ENCODE measurements at places on chromosomes 2 and 18.

DNA sequence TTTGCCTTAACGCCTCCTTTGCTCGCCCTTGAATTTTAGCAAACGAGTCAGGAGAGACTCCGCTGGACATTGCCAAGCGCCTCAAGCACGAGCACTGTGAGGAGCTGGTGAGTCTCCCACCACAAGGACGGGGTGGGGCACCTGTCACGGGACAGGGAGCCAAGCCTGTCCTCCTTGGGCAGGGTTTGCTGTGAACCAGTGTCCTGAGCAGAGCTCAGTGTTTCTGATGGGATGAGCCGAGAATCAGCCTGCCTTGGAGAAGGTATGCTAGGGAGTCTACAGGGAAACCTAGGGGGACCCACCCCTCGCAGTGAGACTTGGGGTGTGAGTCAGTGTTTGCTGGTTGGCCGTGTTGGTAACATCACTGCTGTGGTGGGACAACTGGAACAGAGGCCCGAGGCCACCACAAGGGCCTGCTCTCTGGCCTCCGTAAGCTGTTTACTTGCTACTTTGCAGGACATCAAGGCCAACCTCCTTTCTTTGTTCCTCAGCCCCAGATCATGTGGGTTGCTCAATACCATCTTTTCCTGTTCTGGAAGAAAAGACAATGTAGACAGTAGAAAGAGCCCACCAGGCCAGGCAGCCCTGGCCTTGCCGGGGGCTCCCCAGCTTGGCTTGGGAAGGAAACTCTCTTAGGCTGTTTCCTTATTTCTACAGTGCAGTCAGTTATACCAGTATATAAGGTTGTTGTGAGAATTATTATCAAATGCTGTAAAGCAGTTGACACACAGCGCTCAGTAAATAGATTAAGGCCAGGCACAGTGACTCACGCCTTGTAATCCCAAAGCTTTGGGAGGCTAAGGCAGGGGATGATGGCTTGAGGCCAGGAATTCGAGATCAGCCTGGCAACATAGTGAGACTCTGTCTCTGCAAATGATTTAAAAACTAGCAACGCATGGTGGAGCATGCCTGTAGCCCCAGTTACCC is 42.4 kb downstream of the ITGB1BP1 start:
- DNase-seq: no peak

GRCh38 chr2:212176151-212176550 is 362.5 kb downstream of the ERBB4 start:
- no peak for DNase-seq

DNA sequence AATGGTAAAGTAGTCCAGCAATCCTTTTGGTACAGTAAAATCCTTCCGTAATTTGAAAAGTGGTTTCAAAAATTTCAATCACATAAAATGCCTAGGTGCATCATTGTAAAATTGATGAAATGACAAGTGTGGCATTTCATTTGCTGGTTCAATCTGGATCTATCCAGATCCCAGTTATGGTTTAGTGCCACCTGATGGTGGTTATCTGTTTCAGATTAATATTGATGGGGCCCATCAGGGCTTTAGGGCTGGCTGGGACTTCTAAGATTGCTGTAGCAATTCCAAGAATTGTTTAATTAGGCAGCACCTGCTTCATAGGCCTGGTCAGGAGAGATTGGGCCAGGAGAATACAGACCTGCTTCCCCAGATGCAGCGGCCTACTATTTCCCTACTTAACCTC is 55.5 kb upstream of the PIK3C3 start:
- DNase-seq: no peak

GRCh38 chr2:241809383-241810306 is 652 bp downstream of the NEU4 start:
- no peak for DNase-seq

- DNase-seq: peak; percentile 22
Measured at GRCh38 chr18:56709463-56709862, 58.3 kb downstream of the WDR7 start.

GRCh38 chr2:229930656-229931055 is 8.4 kb downstream of the FBXO36 start:
- no peak for DNase-seq

DNA sequence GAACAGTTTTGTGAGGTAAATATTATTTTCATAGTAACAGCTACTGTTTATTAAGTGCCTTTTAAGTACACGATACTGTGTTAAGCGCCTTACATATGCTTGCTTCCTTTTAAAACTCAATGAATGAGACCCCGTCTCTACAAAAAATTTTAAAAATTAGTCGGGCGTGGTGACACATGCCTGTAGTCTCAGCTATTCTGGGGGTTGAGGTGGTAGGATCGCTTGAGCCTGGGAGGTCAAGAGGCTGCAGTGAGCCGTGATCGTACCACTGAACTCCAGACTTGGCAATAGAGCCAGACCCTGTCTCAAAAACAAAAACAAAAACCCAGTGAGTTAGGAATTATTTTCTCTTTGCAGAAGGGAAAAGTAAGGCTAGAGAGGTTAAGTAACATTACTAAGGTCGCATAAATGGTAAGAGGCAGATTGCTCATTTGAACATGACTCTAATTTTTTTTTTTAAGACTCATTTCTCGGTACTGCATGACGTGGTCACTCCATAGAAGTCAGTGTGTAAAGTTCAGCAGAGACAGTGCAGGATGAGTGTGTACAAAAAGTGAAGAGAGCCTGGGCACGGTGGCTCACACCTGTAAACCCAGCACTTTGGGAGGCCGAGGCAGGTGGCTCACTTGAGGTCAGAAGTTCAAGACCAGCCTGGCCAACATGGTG is 1.1 kb downstream of the METAP1D start:
- DNase-seq: no peak

GRCh38 chr18:505483-506122 is 5.1 kb upstream of the COLEC12 start:
- DNase-seq: no peak

DNA sequence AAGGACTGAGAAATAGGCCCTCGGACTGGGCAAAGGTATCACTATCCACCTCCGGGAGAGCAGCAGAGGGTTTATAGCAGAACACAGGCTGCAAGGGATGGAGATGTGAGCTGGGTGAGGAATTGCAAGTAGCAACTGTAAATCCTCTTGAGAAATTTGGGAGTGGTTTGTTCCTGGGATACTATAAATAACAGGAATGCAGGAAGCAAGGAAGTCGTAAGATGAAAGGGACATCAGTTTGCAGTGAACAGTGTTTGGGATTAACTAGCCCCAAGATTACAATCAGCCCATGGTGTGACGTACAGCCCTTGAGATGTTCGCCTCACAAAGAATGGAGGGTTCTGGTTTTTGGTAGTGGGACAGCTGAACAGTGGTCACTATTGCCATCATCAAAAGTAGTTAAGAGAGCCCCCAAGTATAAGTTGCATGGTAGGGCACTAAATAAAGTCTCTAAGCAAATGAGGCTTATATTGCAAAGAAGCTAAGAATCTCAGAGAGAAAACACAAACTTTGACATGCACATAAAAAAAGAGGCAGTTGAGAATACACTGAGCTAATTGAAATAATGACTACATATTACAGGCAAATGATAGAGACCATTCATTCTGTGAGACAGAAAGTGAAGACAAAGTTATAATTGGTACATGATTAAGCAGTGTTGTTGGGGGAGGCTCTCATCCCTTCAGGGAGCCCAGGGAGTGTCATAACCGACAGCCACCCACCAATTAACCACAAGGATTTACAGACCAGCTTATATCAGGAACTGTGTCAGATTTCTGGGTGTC is 362.5 kb upstream of the ACVR2A start:
- no peak for DNase-seq

GRCh38 chr2:69482471-69482870 is 45.2 kb upstream of the NFU1 start:
- DNase-seq: no peak

DNA sequence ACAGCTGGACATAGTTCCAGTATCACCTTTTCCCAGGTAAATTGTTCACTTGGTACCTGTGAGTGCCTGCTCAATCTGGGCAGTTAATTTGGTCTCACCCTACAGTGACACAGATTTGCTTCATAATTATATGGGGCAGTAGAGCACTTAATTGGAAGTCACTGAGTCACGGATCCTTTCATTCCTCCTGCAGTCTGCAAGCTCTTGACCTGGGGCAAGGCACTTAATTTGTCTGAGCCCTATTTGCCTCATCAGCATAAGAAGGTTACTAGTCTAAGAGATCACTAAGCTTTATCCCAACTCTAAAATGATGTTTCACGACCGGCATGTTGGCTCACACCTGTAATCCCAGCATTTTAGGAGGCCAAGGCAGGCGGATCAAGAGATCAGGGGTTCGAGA is 8.9 kb downstream of the FBXO36 start:
- no peak for DNase-seq

DNA sequence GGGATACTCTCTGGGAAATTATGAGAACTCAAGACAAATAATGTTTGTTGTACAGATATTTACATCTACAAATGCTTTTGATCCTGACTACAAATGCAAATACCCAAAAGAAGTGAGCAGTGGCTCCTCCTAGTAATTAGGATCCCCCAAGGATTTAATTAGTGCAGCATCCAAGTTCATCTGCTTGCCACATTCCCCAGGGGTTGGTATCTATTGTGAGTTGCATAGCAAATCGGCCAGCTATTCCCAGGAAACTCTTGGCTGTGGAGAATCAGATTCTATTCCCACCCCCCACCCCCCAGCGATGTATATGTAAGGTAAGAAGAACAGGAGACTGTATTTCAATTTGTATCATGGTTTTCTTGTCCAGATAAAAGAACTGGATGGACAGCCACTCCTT is 725.1 kb upstream of the CDH7 start:
- no peak for DNase-seq

DNA sequence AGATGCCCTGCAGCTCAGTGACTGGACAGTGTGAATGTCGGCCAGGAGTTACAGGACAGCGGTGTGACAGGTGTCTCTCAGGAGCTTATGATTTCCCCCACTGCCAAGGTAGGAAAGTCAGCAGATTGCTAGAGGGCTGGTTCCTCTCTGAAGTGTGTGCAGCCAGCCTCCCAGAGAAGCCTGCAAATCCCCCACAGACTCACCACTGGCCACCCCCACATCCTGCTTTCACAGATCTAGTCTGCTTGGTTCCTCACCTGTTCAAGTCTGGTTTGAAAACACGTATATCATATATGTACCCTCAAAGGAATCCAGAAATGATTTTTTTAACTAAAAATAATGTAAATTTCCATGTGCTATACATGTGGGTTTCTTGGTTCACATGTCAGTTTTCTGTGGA is 121.1 kb downstream of the LAMA3 start:
- DNase-seq: no peak

GRCh38 chr2:195395362-195395761 is 261.7 kb upstream of the SLC39A10 start:
- DNase-seq: no peak

GRCh38 chr2:204321027-204321800 is 224.1 kb upstream of the PARD3B start:
- DNase-seq: no peak

DNA sequence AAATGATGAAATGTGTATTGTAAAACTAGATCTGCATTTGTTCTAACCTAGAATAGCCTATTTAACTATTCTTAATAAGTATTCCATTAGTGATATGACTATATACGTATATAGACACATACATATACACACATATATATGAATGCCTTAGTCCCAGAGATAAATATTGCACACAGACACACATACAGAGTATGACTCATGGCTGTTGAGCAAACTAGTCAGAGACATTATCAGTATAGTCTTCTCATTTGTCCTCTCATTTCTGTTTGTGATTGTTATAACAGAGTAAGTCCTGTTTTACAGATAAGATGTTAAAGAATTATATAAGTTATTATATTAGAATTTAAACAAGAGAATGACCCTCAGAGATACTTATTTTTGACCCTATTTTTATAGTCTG is 202.5 kb downstream of the CCDC102B start:
- DNase-seq: no peak

- no peak for DNase-seq
Measured at GRCh38 chr2:167843217-167843616, 404.2 kb downstream of the STK39 start.

DNA sequence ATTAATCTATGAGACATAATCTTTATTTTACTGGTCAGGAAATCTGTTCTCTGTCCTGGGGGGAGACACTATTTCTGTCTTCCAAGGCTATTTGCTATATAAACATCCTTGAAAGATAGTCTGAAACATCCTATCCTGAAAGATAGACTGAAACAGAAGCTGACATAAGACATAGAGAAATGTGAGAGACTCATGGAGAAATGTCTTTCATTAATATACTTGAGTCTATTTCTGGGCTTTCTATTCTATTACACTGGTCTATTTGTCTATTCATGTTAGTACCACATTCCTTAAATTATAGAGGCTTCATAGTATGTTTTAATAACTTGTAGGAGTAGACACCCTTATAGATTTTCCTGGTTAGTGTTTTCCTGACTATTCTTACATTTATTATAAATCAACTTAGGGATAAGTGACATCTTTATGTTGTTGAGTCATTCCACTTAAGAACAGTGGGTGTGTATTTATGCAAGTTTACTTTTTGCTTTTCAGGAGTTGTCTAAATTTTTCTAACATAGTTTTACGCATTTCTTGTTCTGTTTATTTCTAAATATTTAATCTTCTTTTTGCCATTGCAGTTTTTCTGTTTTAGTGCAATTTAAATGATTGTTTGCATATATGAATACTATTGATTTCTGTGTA is 244.9 kb upstream of the ZSWIM2 start:
- no peak for DNase-seq

- no peak for DNase-seq
Measured at GRCh38 chr18:68270017-68270416, 444.9 kb downstream of the TMX3 start.

Measured in pons (tissue), 1 donor.